GM04503 (cell line): ENCODE measurements at places on chromosomes 3 and 15.

DNA sequence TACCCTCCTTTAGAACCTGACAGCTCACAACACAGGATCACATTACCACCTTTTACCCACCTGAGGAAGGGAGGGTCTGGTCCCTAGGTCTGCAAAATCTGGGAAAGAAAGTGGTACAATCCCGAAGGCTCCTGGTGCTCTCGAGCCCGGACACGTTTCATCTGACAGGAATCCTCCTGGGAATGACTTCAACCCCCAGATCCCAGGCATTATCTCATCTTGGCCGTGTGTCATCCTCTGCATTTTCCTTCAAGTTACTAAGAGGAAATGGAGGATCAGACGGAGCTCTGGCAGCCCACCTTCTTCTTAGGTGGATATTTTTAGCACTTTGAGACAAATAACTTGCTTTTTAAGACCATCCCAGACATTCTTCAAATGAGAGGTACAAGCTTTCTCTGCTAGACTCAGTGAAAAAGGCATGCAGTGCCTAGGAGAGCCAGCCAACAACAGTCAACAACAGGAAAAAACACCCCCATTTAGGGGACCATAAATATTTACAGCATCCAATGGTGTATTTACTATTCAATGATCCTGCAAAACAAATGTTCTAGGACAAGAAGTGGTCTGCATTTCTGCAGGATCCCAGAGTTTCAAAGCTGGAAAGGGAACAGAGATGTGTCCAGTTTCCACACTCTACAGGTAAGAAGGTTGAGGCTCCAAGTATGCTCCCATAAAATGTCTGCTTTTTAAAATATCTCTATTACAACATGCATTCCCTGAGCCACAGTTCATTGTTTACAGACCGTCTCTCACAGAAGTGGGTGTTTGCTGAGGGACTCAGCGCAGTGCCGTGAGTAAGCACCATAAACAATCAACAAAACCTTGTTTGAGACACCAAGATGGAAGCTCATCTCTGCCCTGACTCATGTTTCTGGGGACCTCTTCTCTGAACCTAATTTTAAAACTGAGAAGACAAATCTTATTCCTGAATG is 38.3 kb upstream of the ARHGEF3 start:
- DNase-seq: no peak

DNA sequence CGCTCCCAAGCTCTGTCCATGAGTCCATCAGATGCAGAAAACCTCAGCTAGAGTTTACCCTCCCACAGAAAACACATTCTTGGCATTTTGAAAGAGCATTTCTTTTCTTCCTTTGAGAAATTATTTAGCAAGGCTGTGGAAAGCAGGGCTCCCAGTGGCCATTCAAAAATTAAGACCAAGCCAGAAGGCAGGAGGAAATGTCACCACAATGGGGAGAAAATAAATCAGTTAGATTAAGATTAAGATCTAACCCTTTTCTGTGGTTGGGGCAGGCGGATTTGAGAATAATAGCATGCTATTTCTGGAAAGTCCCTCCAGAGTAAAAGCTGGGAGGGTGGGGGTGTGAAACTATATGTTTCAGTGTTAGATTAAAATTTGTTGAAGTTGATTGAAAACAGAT is 20.2 kb downstream of the LRIG1 start:
- no peak for DNase-seq

DNA sequence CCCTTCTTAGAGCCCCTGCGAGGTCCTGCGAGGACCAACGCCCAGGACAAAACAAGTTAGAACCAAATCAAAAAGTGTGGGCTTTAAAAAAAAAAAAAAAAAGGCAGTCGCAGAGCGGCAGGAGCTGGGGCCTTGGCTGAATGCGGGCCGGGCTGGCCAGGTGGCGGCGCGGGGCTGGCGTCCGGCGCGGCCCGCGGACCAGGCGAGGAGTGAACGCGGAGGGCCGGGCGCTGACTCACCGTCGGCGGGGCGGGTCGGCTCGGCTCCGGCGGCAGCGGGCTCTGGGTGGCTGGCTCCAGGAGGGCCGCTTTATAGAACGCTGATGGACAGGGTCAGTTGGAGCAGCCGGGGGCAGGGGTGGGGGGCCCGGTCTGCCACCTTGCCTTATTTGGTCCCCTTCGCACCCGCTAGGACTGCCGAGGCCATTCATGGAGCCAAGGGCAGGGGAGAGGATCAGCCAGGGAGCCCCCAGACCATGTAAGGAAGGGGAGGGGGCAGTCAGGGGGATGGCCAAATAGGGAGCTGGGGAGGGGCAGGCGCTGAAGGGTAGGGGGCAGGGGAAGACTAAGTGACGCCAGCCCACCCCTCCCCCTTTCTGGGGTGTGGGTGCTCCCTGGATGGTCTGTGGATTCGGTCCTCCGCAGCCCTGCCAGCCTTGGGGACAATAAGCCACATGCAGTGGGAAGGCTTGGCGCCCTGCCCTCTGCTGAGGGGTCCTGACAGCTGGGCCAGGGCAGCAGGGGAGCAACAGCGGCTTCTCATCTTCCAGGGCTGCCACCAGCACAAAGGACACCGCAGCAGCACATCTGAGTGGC is at the start of gene ACTC1:
Gene ACTC1 (minus strand): TSS at position 283 of the 815 bp plus-strand sequence. CDS start 741 bp downstream, outside the sequence.
- DNase-seq: no peak

DNA sequence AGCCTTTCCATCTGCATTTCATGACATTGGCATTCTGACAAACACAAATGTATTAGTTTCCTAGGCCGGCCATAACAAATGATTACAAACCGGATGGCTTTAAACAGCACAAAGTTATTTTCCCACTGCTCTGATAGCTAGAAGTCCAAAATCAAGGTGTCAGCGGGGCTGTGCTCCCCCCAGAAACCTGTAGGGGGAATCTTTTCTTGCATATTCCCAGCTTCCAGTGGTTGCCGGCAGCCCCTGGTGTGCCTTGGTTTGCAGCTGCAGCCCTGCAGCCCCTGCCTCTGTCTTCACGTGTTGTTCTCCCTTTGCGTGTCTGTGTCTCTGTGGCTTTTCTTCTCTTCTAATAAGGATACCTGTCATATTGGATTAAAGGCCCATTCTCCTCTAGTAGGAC is 79.0 kb upstream of the CDV3 start:
- DNase-seq: no peak

GRCh38 chr3:88403319-88403718 is 253.6 kb downstream of the C3orf38 start:
- DNase-seq: no peak

DNA sequence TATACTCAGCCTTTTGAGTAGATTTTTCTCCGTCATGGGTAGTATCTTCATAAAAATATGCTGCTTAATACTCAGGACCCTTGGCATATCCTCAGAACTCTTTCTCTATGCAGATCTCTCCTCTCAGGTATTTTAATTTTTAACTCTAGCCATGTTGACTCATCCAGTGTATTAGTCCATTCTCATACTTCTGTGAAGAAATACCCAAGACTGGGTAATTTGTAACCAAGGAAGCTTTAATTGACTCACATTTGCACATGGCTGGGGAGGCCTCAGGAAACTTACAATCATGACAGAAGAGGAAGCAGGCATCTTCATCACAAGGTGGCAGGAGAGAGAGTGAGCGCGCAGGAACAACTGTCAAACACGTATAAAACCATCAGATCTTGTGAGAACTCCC is 129.3 kb upstream of the CD96 start:
- DNase-seq: no peak

GRCh38 chr3:146187334-146187950 is 26.5 kb upstream of the PLOD2 start:
- DNase-seq: no peak

- DNase-seq: peak; percentile 37
Measured at GRCh38 chr3:8455526-8456411, 45.9 kb upstream of the LMCD1 start.

DNA sequence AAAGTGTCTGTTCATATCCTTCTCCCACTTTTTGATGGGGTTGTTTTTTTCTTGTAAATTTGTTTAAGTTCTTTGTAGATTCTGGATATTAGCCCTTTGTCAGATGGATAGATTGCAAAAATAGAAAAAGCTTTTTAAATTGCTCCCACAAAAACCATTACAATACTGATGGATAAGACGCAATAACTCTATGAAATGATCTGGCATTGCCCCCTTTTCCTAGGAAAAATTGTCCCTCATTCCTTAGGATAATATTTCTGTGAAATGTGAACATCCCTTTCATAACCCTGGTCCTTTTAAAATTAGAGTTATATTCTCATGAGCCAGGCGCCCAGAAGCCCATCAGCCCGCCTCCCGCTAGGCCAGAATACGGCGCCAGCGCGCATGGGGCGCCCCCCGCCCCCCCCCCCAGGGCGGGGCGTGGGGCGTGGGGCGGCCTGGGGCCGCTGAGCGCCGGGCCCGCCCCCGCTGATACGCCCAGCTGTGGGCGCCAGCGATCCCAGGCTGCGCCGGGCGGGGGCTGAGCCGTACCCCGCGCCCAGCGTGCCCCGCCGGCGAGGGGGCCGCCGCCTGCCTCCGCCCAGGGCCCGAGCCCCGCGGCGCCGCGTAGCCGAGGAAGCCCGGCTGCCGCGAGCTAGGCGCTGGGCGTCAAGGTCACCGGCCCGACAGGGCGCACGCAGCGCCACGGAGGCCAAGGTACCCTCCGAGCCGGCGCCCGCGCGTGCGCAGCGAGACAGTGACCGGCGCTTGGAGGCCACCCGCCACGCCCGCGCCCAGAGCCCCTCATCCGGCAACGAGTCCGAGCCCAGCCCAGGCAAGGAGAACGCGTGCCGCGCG is 11.1 kb upstream of the ROPN1B start:
- no peak for DNase-seq

GRCh38 chr3:126201168-126201567 is 20.8 kb upstream of the ALDH1L1 start:
- DNase-seq: no peak

DNA sequence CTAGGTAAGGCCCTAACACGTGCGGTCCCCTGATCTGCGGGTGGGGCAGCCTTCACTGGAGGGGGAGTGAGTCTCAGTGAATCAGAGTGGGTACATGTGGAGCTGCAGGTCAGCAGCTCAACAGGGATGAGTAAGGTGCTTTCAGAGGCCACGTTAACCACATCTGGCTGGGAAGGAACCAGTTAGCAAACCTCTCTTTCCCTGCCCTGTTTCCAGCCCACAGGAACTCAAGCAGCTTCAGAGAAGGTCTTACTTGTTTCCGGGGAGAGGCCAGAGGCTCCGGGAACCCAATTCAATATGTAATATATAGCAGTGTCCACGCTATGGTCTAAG is 175.3 kb downstream of the XXYLT1 start:
- DNase-seq: no peak

GRCh38 chr3:82087958-82088357 is 326.5 kb upstream of the GBE1 start:
- DNase-seq: peak; percentile 68

DNA sequence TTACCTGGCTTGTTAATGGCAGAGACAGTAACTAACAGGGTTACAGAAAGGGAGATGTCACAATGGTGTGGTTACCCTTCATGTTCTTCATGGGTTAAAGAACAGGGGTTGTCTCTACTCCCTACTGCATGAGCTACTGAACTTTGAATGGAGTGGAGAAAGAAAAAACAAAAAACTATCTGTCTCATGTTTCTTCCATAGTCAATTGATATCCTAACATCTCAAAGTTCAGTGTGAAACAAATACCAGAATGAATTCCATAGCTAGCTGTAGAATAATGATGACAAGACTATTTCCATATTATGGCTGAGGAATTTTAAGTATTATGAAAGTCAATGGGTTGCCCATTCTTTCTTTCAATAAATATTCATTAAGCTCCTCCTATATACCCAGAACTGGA is 161.3 kb upstream of the LPP start:
- DNase-seq: no peak
